ENCODE measurements at places on chromosomes 3 and 15.

DNA sequence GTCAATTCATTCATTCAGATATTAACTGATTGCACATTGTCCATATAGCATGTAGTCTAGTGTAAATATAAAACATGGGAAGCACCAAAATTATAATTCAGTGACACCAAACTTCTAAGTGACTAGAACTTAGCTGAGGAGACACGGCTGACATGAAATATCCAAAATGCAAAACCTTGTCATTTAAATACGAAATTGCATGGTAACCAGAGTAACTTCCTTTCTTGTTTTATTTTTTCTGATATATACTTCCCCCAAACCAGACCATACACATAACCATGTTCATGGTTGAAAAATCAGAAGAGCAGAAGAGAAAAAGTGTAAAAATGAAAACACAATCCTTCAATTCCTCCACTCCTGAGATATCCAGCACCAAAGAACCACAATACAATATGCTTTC, 38.0 kb downstream of the CBLB start:
- DNase-seq, result no peak

DNA sequence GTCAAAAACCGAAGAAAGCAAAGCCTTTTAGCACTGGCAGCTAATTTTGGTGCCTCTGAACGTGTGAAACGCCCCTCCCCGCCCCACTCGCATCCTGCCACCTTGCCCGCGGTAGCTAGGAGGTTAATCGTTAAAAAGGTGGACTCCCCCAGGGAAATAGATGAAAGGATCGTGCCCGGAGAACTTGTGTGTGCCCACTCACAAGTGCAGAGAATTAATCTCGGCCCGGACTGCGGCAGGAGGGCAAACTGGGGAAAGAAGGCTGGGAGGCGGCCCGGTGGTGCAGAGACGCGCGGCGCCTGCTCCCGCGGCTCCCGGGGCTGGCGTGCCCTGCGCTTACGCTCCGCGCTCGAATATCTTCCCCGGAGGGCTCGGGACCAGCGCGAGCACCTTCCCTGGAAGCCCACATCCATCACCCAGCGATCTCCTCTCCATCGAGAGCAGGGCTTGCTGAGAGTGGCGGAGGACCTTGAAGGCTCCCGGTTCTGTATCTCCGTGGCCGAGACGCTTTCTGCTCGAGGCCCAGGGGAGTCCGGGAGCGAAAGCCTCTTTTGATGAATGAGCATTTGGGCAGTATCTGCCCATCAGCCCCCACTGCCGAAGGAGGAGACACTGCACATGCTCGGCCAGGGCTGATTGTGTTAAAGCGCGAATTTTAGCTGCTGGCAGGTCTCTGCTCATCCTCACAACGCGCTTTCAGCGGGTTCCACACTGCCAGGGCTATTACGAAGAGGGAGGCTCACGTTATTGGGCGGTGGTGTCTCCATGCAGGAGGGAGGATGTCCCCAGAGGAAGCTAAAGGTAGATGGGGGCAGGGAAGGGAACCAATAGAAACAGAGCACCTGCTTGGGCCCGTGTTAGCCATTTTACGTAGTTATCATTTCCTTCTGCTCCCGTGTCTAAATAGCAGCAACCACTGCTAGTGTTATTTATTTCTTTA, 1.3 kb upstream of the SPTSSB start:
- no peak for DNase-seq

DNA sequence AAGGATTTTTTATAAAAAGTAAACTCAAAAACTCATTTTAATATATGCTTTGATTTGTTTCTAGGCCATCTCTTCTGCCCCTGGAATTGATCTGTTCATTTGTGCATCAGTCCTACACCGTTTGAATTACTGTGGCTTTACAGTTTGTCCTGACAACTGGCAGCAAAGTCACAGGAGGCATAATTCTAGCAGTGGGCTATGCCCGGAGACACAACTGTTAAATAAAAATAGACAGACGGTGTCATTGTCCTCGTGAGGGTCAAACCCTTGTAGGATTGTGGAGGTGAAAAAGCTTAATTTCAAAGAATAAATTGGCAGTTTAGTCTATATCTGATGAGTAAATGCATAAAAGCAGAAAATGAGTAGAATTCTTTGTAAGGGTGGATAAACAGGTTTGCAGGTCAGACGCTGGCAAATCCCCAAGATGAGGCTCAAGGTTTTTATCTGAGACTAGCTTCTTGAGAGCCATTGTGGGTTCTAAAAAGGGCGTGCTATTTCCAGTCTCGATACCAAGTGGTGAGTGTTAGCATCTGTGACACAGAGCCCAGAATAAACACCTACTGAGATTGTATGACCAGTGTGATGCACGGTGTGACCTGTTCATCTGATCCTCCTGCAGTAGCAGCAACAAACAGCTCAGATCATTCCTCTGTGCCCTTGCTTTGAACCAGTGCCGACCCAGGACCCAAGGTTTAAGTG, 51.5 kb upstream of the SLCO3A1 start:
- no peak for DNase-seq

GRCh38 chr15:48177383-48177765, 721 bp downstream of the MYEF2 start:
- no peak for DNase-seq

DNA sequence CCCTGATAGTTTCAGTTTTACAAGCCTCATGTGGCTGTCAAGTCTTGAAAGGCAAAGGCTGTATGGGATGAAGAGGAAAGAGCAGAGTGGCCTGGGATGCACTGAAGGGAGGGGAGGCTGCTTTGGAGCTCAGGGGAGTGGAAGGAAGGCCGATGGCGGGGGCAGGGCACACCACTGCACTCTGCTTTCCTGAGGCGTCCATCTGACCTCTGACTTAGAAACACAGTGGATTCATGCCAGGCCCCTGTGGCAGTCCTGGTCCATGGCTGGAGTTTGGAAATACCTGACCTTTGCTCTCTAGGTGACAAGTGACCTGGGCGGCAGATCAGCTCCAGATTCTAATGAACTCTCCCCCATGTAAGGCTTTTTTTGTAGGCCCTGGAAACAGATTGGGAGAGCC, 19.0 kb downstream of the FAH start:
- DNase-seq, result no peak

DNA sequence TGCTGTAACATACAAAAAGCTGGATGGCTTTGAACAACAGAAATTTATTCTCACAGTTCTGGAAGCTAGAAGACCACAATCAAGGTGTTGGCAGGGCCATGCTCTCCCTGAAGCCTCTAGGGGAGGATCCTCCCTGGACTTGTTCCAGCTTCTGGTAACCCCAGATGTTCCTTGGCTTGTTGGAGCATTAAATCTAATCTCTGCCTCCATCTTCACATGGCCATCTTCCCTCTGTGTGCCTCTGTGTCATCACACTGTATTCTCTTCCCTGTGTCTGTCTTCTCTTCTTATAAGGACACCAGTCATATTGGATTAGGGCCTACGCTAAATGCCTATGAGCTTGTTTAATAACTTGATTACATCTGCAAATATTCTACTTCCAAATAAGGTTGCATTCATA, 109.5 kb downstream of the STAG1 start:
- DNase-seq, result no peak

DNA sequence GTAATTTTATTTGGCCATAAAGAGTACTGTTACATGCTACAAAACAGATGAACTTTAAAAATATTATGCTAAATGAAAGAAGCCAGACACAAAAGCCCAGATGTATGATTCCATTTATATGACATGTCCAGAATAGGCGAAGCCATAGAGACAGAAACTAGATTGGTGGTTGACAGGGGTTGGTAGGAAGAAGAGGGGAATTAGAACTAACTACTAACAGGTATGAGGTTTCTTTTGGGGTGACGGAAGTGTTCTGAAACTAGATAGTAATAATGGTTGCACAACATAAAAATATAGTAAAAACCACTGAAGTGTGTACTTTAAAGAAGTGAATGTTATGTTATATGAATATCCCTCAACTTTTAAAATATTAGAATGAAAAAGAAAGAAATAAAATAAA, 66.1 kb downstream of the GBE1 start:
- no peak for DNase-seq

Data from GM04504 (cell line).